ENCODE measurements at places on chromosomes 2 and 18.

DNA sequence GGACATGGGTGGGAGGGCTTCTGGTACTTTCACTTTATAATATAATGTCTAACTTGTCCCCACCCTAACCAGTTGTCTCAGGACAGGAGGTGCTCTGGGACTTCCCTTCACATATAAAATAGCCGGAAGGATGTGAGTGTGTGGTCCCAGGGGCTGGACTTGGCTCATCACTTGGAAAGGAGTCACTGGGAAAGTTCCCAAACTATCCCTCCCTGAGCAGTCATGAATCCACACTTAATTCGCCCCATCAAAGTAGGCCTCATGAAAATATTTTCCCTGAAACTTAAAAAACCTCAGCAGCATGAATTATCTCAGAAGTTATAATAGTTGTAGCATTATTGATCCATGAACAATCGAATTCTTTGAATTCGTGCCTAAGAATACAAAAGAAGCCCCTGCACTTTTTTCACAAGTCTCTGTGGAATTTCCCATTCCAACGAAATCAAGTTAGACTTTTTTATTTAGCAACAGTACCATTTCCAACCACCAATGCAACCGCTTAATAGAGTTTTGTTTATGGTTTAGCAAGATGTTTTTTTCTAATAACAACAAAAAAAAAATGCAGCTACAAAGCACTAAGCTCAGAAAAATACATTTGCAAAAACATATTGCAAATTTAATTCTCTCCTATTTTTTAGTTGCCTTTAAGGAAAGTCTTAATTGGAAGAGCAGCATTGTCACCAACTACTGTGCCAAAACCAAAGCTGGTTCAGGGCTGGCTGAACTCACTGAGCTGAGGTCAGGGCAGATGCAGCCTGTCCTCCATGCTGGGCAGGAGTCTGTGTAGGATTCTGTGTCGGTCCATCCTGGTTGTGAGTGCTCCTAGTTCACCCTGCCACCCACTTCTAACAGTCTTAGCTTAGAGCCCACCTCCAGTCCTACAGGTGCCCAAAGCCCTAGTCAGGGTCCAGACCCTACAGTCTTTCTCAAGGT is 68.8 kb upstream of the SPTBN1 start:
- DNase-seq: no peak

DNA sequence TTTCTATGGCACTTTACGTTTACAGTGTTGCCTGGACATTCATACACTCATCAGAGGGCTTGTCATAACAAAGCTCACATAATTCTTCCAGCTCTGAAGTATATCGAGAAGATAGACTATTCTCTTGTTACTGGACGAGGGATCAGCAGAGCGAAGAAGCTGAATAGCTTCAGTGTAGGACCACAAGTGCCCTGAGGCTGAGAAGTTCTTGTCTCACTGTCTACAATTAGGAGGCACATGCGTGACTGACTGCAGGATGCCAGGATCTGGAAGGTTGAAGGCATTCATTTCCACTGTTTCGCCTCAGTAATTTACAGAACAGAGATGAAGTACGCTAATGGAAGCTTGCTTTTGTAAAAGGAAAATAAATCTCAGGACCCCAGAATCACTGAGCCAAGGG is 9.6 kb downstream of the SH3YL1 start:
- DNase-seq: no peak

DNA sequence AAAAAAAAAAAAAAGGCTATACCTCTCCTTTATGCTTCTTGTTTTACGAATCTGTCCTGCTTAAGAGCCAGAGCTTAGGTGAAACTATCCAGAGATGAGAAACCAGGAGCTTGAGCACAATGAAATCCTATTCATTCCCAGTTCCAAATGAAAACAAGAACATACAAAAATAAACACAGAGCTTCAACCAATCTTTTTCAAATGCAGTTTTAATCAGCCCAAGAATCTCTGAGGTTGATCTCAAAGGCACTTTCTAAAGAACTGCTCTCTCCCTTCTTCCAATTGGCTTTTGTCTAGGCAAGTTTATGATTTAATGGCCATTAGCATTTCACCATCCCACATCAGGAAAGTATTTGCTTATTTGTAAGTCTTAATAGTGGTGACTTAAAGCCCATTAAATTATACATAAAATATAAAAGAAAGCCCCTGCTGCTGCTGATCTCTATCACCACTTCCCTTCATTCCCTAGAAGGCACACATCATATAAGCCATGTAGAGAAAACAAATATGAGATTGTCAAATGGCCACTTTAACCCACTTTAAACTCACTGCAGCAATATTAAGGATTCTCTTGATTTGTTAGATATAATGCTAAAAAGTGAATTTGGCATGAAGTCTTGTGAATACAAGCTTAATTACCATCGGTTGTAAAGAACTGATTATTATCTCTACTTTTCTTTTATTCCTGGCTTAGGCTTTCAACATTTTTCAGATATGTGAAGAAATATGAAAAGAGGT is 29.3 kb upstream of the SCN9A start:
- no peak for DNase-seq

GRCh38 chr2:226495466-226496272 is 304.0 kb downstream of the IRS1 start:
- DNase-seq: no peak

- DNase-seq: no peak
These were observed 16.4 kb upstream of the RPRD1A start for GRCh38 chr18:36083729-36084128.

DNA sequence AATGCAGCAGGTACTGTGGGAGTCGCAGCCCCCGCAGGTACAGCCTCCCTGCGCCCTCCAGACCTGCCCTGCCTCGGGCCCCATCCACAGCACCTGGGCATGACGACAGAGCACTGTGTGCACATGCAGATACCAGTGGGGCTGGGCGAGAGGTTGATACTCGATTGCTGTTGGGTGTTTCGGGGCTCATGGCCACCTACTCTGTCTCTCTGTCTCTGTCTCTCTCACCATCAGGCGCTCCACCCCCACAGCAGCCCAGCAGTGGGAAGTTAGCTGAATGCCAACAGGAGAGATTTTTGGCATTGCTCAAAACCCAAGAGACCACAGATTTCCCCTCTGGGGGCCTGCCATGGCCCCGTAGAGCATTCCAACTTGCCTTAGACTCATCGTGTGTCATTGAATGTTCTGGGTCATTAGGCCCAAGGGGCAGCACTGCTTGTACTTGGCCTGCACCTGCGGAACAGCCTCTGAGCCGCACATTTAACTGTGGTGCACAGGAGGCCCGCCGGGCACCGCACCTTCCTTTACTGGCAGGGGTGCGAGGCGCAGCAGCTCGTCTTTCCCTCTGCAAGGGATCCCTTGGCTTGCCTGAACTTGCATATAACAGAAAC is 18.8 kb downstream of the KCNIP3 start:
- no peak for DNase-seq

GRCh38 chr2:216126943-216127342 is 17.8 kb downstream of the XRCC5 start:
- no peak for DNase-seq

- DNase-seq: no peak
These were observed 12.2 kb upstream of the TNP1 start for GRCh38 chr2:216872040-216872439.

GRCh38 chr18:78006006-78006773 is 756.5 kb downstream of the GALR1 start:
- DNase-seq: no peak

GRCh38 chr2:84201158-84201557 is 257.9 kb downstream of the SUCLG1 start:
- no peak for DNase-seq

DNA sequence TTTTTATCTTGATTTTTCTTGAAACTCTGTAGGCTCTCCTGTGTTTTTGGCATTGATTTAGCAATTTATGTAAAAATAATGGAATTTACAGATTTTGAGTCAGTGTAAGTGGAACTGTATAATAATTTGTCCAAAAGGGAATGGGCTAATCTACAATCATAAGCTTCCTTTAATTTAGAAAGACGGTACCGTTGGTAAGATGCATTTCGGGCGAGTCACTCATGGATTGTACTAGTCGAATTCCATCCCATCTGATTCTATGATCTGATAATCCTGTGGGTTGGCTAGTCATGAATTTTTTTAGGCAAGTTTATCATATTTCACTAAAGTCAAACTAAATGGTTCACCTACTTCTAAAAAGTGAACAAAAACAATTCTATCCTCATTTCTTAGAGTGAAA is 133.4 kb downstream of the ZNF407 start:
- DNase-seq: no peak

GRCh38 chr2:97911922-97912575 is 83.7 kb downstream of the TMEM131 start:
- DNase-seq: no peak

DNA sequence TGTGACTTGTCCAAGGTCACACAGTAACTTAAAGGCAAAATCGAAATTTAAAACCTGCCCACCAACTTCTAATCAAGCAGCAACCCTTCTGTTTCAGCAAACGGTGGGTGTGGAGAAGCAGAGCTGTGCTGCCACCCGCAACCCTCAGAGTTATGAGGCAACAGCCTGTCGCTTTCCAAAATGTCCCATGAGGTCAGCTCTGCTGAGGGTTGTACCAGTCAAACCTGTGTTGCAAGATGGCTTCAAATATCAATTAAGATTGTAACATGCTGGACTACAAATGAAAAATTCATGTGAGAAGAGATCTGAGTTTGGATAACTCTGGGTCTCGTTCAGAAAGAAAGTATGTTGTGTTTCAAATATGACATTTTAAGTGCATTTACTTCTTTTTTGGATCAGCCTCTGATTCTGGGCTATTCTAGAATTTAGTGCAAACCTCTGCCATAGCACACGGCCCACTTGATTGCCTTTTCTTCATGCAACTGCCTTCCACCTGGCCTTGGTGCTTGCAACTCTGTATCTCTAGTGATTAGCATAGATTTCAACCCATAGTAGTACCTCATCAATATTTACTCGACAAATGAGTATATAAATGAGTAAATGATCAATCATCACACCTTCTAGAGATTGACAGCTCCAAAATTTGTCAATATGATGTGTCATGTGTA is 69.3 kb downstream of the TIMM21 start:
- DNase-seq: no peak

DNA sequence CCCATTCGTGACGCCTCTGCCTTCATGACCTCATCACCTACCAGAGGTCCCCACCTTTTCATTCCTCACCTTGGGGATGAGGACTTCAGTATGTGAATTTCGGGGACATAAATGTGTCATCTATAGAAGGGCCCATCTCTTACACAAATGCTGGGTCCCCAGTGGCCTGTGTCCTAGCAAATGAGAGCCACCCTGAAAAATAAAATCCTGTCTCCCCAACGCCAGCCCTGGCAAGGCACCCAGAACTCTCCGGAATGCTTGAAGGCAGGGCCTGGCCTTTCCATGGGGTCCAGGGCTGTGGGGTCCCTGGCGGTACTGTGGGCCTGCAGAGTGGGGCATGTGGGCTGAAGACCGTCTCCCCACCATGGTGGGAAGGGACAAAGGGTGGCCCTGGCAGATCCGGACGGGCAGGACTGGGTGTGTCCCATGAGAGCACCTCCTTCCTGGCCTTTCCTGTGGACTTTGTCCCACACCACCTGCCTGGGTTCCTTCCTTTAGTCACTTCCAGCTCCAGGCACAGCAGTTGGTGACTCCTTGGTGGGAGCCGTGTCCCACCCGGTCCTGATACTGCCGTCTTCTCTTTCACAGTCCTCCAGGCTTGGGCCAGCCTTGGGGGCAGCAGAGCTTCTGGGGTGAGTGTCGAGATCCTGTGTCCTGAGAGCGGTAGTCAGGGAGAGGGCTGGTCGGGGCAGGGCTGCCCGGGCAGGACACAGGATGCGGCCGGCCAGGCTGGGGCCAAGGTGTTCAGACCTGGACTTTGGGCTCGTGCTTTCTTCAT is 18.6 kb downstream of the CAPN10 start:
- no peak for DNase-seq
